ENCODE measurements at places on chromosomes 7 and 10.

DNA sequence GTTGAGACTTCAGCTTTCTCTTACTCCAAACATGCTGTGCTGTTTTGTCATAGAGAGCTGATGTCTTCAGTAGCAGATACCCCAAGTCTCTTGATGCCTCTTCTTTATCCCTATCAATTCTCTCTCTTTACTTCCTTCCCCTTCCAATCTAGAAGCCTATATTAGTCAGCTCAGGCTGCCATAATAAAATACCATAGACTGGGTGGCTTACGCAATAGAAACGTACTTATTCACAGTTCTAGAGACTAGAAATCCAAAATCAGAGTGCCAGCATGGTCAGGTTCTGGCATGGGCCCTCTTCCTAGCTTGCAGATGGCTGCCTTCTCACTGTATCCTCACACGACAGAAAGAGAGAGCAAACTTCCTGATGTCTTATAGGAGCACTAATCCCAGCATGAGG is 9.0 kb upstream of the GARS1 start:
- no peak for ATAC-seq

- peak; percentile 61 for ATAC-seq
These were observed 442 bp upstream of the LZTS2 start for GRCh38 chr10:100998991-100999741.

DNA sequence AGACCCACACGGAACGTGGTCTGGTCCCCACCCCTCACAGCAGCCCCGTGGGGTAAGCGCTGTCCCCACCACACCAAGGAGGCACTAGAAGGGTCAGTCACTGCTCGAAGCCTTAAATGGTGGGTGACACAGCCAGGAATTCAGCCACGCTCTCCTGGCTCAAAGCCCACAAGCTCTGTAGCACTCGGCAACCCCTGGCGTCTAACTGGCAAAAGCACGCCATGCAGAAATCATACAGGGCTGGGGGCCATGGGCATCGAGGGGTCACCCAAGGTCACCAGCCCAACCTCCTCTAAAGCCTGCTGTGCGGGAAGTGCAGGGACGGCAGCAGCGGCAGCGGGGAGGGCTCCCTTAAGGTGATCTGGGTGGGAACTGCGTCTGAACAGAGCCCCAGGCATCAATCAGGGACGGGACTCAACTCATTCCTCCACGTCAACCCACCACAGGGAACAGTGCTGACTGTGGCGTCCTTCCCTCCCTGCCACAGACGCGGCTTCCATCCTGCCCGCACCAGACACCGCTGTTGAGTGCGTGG is 7.8 kb downstream of the GPER1 start:
- ATAC-seq, result no peak

GRCh38 chr10:44934416-44935200 is 23.5 kb downstream of the TMEM72 start:
- no peak for ATAC-seq

- no peak for ATAC-seq
These were observed 138.4 kb downstream of the MDFIC start for GRCh38 chr7:115060095-115060870.

GRCh38 chr7:140899883-140900282 is 24.8 kb downstream of the BRAF start:
- no peak for ATAC-seq

GRCh38 chr10:93579985-93580711 is 13.7 kb downstream of the FFAR4 start:
- no peak for ATAC-seq

DNA sequence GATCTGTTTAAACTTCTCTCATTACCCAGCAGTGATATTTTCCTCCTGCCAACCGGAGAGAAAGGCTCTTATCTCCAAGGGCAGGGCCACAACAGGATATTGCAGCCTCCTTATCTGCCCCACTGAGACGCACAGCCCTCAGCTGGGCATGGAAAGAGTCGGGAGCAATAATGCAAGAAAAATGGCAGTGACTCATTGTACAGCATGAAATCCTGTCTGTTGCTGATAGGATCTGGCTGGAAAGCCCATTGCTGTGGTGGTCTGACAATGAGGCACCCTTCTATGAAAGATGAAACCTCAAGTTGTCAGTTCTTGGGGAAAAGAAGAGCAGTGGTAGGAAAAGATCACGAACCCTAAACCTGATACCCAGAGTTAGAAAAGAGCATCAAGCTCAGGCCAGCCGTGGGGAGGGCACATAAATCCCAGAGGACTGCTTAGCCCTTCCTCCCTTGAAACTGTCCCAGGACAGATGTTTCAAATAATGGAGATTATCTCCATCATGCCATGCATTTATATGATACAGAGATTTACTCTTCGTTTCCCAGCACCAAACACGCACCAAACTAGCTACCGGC is 47.0 kb upstream of the FIGNL1 start:
- ATAC-seq, result peak; percentile 26

DNA sequence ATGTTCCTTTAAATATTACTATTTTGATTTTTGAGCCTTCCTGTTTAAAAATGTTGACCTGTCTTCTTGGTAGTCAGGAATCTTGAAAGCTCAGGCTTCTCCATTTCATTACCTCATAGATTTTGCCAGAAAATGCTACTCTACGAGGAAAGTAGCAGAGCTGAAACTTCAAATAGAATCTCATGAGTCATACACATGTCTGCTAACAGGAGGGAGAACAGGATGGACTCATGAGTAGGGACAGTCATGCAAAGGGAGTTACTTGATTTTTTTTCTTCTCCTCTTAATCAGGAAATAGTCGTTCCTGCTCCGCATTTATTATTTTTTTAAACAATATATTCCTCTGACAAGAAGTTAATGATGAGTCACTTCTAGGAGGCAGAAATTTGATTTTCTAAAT is 37.0 kb upstream of the MINDY3 start:
- ATAC-seq, result peak; percentile 43

DNA sequence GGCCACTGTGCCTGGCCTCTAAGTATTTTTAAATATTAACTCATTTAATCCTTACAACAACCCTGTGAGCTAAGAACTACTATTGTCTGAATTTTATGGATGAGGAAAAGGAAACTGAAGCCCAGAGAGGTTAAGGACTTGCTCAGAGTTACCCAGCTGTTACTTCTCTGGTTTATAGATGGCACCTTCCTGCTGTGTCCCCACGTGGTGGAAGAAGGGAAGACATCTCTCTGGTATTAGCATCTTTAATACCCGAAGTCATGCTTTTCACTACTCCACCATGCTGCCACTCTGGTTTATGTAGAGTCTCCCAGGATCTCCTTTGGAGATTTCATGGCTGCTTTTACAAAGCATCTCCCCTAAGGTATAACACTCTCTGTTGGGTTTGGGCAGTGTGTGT is 105.5 kb upstream of the MKLN1 start:
- no peak for ATAC-seq

DNA sequence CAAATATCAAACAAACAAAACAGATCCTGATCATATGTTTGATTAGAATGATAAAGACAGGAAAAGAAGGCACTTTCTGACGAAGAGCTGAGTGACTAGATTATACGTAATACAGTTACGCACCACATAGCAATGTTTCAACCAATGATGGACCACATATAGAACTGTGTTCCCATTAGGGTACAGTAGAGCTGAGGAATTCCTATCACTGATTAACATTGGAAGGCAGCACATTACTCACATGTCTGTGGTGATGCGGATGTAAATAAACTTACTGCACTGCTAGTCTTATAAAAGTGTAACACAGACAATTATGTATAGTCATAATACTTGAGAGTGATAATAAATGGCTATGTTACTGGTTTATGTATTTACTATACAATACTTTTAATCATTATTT is 98.3 kb downstream of the PTN start:
- no peak for ATAC-seq

GRCh38 chr7:130733931-130734814 is at the start of gene KLF14:
Gene KLF14, minus strand, starts transcription at chr7:130734207. Its CDS starts 174 bp downstream, at chr7:130734033.
- no peak for ATAC-seq

- peak; percentile 63 for ATAC-seq
These were observed 24.0 kb downstream of the CCSER2 start for GRCh38 chr10:84352251-84352842.

DNA sequence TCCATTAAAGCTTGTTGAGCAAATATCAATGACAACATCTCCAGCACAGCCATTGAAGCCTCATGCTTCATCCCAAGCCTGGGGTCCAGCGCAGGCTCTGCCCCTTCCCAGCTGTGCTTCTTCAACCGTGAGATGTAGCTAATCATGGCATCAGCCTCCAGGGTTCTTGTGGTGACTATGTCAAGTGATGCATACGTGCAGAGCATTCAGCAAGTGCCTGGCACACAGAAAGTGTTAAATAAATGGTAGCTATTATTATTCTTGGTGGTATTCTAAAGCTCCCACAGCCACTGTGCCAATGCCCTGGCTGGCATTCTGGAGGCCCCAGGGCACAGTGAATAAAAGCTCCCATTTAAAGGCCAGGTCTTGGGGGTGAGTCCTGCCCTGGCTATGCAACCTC is 146.6 kb downstream of the WDR11 start:
- ATAC-seq, result no peak

DNA sequence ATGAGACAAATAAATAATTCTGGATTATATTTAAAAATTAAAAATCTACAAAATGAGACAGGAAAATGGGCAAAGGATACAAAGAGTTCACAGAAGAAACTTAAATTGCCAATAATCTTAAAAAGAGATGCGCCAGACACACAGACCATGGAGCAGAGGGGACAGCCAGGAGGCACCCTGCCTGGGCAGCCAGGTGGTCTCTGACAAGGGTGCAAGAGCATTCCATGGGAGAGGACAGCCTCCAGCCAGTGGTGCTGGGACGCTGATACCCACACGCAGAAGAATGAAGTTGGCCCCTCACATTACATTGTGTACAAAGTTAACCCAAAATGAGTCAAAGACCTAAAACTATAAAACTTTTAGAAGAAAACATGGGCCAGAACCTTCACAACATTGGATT is 106.3 kb downstream of the NKX6-2 start:
- no peak for ATAC-seq

DNA sequence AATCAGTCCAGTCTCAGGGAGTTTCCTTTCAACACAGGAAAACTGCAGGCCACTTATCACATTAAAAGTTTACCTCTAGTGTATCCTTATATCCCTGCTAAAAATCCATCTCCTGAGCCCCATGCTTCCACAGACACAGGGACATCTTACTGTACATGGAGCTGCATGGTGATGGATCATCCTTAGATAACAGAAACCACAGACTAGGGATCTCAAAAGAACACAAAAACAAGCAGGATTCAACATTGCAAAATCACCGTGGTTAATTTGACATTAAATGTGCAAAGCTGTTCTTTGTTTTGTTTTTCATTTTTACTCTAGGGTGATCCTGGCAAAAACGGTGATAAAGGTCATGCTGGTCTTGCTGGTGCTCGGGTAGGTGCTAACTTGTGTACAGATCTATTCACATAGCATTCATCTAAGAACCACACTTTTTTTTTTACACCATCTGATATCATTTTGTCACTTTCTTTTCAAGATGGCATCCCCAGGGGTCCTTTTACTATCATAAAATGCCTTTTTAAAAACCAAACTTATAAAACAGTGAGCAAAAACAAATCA is 18.1 kb downstream of the COL1A2 start:
- ATAC-seq, result no peak

- ATAC-seq, result peak; percentile 68
These were observed 10.5 kb upstream of the MTPAP start for GRCh38 chr10:30359373-30360206.

DNA sequence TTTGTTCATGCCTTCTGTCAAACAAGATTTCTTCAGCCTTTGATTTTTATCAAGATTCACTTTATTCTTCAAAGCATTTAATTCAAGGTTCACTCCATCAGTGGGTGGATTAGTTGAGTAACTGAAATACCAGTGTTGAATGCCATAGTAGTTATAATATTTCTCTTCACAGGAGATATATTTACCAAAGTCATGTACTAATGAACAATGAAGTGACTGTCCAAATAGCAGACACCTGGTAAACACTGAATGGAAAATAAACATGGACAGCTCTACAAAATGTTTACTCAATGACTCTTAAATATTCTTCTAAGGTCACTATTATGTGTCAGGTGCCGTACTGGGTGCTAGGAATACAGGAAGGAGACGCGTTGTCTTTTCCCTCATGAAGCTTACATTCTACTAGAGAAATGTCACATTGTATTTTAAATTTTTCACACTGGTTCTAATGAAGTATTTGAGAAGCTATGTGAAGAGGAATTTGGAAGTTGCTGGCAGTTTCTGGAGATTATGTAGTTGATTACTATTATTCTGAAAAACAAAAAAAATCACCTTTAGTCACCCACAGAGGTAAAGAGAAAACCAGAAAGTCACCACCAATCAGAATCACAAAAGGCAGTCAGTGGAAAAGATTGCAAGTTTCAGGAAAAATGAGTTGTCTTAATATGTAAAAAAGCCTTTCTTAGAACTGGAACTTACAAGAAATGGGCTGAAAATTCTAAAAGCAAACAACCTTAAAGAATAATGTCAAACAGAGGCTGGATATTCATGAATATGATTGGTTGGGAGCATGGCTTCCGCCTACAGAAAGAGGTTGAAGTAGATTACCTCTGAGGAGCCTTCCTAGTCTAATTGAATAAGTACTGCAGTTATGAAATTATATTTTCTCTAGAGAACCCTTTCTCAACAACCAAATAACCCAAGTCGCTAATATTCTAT is 84.5 kb downstream of the RTKN2 start:
- ATAC-seq, result no peak

- no peak for ATAC-seq
These were observed 22.4 kb upstream of the IFIT2 start for GRCh38 chr10:89279421-89279869.

GRCh38 chr7:109955986-109956385 is 1134.9 kb upstream of the LRRN3 start:
- no peak for ATAC-seq

Measured in esophagus mucosa (tissue), 1 donor.